T-cell (primary cell): ENCODE measurements at places on chromosomes 2 and 18.

GRCh38 chr2:73212448-73213176, 1.4 kb upstream of the SMYD5 start:
- peak; percentile 71 for DNase-seq

DNA sequence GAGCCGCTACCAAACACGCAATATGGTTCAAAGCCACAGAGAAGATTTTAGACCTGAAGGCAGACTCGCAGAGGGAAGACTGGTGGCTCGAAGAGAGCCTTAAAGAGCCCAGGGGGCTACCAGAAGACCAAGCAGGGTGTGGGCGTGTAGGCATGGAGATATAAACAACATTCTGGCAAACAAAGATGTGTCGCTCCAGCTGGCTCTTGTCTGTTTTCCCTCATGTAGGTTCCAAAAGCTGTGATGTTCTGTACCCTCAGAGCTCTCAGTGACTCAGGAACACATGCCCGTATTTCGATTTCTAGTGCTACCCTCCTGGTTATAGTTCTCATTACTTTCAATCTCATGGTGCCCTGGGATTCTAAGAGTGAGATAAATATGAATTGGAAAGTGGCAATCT, 44.5 kb downstream of the DOCK10 start:
- DNase-seq, result no peak

DNA sequence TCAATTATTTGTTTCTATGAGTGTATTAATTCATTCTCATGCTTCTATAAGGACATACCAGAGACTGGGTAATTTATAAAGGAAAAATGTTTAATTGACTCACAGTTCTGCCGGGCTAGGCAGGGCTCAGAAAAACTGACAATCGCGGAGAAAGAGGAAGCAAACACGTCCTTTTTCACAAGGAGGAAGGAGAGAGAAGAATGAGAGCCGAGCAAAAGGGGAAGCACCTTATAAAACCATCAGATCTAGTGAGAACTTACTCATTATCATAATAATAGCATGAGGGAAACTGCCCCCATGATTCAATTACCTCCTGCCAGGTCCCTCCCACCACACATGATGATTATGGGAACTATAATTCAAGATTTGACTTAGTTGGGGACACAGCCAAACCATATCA, 294.0 kb downstream of the DSC3 start:
- no peak for DNase-seq

GRCh38 chr2:139652385-139652784, 872.2 kb upstream of the NXPH2 start:
- DNase-seq, result no peak

GRCh38 chr2:138294451-138294850, 207.1 kb upstream of the SPOPL start:
- DNase-seq, result no peak

DNA sequence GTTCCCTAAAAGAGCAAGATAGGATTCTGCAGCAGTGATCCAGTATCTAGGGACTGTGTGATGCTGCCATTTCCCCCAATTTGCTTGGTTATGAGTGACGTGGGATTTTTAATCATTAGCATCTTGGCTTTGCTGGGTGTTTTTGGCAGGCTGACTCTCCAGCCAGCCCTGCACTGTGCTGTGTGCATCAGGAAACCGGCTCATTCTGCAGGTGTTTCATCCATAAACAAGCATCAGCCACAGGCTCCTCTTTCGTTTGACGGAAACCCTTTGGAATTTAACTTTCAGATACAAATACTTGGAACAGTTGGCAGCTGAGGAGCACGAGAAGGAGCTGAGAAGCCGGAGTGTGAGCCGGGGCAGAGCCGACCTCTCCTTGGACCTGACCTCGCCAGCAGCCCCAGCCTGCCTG, 135.9 kb downstream of the TPGS2 start:
- DNase-seq, result no peak

- DNase-seq, result no peak
These were observed 62.9 kb downstream of the VRK2 start for GRCh38 chr2:58109481-58109880.

- peak; percentile 65 for DNase-seq
These were observed at the start of the genes ATG4B and THAP4 for GRCh38 chr2:241637018-241637794. ATG4B (plus strand) TSS chr2:241637693; CDS start chr2:241637715, 22 bp downstream. THAP4 (minus strand) TSS chr2:241637158; CDS start chr2:241637017, 141 bp downstream.

- no peak for DNase-seq
These were observed 221.6 kb downstream of the NCKAP5 start for GRCh38 chr2:133346654-133347053.

DNA sequence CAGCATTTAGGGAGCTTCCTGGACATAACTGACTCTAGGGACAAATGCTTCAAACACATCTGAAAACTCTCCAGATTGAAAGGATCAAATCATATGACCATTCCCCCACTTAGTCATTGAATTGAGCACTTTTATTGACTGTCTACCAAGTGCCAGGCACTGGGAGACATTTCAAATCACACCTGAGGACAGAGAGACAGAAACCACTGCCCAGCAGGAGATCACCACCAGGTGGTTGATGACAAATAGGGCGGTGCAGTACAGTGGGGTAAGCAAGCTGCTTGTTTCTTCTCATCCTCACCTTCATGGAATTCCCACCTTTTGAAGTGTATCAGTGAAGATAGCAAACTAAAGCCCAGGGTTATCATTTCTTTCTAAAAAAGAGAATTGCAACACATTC, 19.0 kb upstream of the CXCR4 start:
- peak; percentile 69 for DNase-seq

DNA sequence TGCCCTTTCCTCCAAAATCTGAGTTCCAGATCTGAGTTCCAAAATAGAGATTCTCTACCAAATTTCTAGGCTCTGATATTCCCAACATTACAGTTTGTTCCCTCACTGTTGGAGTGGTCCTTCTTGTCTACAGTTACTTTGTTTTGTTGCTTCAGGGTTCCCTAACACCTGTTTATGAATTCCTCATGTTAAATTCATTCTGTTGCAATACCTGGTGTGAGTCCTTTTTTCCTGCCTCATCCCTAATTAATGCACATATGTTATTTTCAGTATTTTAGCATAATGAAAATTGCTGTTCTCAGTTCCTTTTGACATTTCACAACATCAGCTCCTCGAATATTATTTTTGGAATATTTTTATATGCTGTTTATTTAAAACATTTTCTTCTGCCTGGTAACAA, 16.2 kb downstream of the SERPINB13 start:
- DNase-seq, result no peak

GRCh38 chr2:71603851-71604725, 150.7 kb downstream of the DYSF start:
- no peak for DNase-seq

DNA sequence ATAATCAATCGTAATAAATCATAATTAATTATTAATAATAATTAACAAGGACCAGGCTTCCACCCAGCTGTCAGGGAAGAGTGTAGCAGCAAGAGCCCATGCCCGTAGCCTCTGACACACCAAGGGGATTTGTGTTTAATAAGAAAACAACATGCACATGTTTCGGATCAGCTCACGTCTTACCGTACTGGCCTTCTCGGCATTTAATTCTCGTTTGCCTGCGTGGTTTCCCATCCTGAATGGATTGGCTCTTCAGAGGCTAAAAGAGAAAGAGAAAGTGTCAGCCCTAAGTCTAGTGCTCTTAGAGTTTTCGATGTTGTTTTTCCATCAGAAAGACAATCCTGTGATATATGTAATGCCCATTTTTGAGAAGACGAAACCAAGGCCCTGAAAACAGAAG, 27.6 kb downstream of the MBP start:
- DNase-seq, result no peak

DNA sequence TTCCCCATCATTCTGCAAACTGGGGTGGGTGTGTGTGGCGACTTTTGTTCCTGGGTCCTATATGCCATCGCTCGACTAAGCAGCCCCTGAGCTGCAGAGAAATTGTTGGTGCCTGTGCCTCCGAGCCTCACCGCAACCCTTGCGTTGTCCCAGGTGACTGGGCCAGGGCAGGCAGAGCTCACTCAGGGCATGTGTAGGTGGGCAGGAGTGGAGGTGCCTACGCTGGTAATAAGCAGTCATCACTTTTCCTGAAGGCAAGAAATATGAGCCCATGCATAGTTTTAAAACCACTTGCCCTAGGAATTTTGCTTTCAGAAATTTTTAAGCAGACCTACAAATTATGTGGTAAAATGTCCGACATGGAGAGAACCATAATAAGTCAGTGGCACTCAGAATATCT, 197.8 kb downstream of the SMAD7 start:
- DNase-seq, result no peak
